ENCODE measurements at places on chromosomes 12 and 14. TPM values are rescaled to one million over a fixed set of nuclear protein-coding genes. Genes with fewer than 3 reads are reported as not detected.

Gene AMN
- 0.65 TPM for total RNA-seq

Gene HCAR2
- total RNA-seq = 0.99 TPM

DNA sequence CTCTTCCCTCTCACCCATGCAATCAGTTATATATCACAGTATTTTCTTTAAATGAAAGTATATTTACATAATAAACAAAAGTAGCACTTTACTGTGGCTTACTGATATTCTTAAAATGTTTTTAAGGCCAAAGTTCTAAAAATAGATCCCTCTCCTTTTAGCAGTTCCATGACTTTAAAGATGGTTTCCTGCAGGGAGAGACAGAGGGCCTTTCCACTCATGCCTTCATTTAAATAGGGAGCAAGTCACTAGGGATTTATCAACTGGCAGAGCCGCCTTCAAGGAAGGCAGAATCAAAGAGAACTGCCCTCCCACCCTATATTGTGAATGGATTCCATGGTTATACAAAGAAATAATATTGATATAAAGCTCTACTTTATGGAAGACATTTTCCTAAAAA lies 55.5 kb downstream of the DUSP16 start:
- no peak for DNase-seq

DNA sequence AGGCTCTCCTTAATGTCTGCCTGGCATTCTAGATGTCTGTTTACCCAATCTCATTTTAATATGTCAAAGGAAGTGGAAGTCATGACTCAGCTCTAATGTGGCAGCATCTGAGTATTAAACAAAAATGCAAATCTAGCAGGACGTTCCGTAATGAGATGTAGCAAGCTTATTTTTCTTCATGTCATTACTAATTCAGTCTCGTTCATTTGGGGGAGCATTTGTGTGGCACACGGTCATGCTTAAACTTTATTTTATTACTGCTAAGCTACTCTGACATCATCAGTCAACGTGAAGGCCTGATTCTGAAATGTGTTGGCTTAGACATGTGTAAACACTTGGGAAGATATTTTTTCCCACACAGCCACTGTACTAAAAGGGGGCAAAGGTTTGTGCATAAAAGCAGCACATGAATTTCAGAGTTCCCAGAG lies 326.7 kb upstream of the TMPO start:
- no peak for DNase-seq

Gene OR11H12
- total RNA-seq = not detected

- no peak for DNase-seq
Measured at GRCh38 chr14:86712176-86712575, 1182.2 kb downstream of the FLRT2 start.

GRCh38 chr12:64696080-64696741 lies 63.0 kb downstream of the GNS start:
- no peak for DNase-seq

DNA sequence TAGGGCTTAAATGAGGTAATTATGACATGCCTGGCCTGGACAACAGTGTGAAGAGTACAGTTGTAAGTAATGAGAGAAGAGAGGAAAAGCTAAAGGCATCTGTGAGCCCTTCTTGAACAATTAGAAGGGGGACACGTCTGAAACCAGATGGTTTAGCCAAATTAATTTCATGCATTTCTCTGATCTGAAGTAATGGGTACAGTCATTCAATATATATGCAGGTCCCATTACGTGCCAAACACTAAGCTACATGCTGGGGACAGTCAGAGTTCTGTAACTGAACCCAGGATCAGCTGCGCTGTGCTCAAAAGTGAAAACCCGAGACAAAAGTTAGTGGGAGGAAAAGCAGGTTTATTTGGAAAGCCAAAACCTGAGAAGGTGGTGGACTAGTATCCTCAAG lies 207.2 kb upstream of the TMTC1 start:
- no peak for DNase-seq

Gene PLXNC1
- total RNA-seq = 26.5 TPM

- DNase-seq = no peak
Measured at GRCh38 chr12:1705774-1706631, 15.1 kb downstream of the ADIPOR2 start.

GRCh38 chr14:99260116-99260515 lies 11.9 kb downstream of the BCL11B start:
- no peak for DNase-seq

GRCh38 chr14:70808416-70809224 lies 693 bp downstream of the MAP3K9 start:
- DNase-seq = peak; percentile 53

GRCh38 chr12:15684896-15685658 lies 104.1 kb downstream of the EPS8 start:
- no peak for DNase-seq

DNA sequence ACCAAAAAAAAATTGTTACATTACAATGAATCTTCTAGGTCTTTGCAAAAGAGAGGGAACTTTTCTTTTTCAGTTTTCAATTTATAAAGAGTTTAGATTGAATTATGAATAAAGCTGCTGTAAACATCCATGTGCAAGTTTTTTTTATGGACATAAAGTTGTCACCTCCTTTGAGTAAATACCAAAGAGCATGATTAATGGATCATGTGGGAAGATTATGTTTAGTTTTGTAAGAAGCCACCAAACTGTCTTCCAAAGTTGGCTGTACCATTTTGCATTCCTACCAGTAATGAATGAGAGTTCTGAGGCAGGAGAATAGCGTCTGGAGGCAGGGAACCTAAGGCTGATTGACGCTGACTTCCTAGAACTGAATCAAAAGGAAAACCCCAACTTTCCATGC lies 30.2 kb downstream of the LEMD3 start:
- DNase-seq = no peak

GRCh38 chr14:54169254-54169924 lies 212.8 kb upstream of the BMP4 start:
- no peak for DNase-seq

DNA sequence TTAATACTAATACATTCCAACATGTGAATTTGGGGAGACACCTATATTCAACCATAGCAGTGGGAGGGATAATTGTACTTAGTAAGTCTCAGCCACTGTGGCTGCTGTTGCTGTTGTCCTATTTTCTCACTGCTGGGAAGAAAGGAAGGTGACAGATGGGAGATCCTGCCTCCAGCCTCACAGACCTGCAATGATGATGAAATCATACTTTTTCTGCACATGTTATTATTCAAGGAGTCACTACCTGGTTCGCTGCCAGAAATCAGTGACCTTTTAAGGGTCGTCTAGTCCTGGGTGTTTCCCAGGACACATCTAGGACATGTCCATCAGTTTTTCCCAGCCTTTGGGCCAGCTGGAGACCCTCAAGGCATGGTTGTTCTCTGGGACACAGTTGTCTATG lies 106.2 kb upstream of the RPH3A start:
- DNase-seq = no peak

Gene CCND2
- 225 TPM for total RNA-seq

GRCh38 chr12:109670731-109671130 lies 42.9 kb upstream of the FAM222A start:
- DNase-seq = no peak

Gene ADAMTS20
- not detected for total RNA-seq

- DNase-seq = no peak
Measured at GRCh38 chr12:21547437-21547836, 21.3 kb downstream of the SPX start.

GRCh38 chr12:89968151-89968700 lies 259.6 kb upstream of the ATP2B1 start:
- DNase-seq = no peak

GRCh38 chr12:88058719-88059077 lies 29.5 kb upstream of the C12orf50 start:
- DNase-seq = no peak

Gene LHX5
- not detected for total RNA-seq

DNA sequence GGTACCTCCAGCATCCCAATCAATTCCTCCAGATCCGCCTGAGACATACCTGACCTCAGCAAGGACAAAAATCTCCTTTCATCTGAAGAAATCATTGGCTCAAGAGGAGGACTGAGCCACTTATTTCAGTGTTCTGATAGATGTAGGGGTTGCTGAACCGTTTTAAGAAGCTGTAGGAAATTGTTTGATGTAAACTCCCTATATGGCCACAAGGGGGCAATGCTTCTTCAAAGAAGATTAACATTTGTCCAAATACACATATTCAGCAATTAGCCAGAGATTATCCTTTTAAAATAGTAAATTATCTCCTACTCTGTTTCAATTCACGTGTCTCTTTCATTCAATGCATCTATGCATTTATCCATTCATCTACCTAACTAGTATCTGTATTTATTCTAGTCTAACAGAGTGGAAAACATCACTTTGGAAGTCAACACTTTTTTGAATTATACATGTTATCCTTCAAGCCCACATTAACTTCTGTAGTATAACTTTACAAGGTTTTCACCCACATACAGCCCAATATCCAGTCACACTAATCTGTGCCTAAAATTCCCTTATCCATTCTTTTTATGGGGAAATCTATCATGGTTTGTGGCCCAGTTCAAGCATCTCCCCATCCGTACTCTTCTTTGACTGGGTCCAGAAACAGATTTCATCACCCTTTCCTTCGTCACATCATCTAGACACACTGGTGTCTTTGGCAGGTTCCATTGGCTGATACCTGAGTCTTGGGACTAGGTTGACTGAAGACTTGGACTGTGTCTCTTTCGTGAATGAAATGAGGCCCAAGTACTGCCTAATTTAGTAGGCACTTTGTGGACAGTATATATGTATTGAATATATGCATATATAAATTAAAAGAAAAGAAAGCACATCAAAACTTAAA lies 411.0 kb upstream of the OR4E1 start:
- no peak for DNase-seq

DNA sequence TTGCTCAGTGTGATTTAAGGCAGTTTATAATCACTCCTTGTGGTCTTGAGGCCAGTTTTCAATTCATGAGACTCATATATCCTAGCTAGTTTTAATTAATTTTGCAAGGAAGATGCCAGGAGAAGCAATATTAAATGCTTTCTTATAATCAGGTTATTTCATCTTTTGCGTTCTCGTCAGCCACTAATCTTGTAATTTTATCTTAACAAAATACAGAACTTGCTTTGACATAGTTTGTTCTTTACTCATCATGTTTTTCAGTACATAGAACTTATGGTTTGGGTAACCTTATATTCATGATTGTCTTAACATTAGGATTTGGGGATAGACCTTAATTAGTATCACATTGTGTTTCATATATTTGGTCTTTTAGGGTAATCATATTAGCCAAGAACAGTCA lies 76.0 kb downstream of the LIN52 start:
- DNase-seq = no peak

DNA sequence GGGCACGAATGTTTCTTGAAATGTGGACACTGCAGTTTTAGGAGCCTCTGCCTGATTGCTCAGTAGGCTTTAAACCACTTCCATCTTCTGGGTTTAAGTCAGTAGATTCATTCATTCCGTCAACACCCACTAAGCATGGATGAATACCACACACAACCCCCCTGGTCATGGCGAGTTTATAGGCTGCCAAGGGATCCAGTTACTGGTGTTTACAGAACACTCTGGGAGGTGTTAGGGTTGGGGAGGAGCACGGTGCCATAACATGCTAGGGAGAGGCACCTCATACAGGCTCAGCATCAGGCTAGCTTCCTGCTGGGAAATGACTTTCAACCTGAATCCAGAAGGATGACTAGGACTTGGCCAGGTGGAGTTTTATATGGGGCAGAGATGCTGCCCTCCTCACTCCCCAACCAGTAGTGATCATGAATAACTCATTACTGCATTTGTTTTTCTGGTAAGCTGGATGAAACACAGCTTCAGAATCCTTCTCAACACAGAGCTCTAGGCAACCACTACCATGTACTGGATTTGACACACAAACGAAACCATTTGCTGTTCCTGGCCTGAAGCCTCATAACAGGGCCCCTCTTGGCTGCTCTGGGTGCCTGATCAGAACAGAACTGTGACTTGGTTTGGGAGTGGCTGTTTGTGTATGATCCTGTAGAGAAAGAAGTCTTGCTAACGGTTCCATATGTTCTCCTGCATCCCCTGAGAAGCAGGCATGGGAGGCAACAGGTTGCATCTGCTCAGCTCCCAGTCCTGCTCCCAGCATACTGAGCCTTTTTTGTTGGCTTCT lies 47.9 kb downstream of the FBXW8 start:
- no peak for DNase-seq

- DNase-seq = no peak
Measured at GRCh38 chr12:87441511-87441910, 587.7 kb downstream of the C12orf50 start.

- no peak for DNase-seq
Measured at GRCh38 chr12:1918081-1918883, at the start of gene CACNA2D4. Gene CACNA2D4 (minus strand): TSS chr12:1918652. CDS start chr12:1918473, 179 bp downstream.

DNA sequence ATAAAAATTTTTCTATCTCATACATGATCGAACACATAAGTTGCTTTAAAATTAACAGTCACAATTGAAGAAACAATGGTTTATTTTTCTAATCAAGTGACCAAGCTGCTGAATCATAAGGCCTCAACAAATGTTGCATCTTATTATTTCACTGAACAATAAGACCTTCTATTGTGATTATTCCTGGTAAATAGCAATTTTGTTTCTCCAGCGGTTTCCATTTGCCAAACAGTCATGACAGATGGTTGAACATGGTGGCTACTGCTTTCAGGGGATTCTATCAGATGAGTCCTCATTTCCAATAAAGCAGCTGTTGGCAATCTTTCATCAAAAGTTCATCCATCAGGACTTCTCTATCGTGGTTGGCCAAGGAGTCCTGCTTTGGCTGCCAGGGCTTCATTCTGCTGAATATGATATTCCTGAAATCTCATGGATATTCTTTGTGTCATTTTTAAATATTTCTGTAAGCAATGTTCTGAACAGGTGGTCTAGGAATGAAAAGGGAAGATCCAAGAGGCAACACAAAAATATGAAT lies 13.0 kb downstream of the TOMM20L start:
- no peak for DNase-seq

Gene CLEC1A
- total RNA-seq = not detected

Gene IL26
- 0.52 TPM for total RNA-seq

DNA sequence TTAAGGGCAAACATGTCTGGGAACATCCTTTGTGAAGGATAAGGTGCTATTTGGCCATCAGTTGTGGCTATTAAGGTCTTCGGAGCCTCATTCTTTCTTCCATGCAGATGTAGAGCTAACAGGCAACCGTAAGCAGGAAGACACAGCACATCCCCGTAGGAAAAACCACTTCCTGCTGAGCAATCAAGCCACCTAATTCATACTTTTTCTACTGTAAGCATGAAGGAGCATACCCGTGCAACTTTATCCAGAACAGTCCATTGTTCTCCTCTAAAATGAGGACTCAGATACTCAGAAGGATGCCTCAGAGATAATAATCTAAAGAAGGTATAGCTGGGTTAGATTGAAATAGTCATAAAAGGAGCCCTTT lies 232.0 kb downstream of the PPM1H start:
- DNase-seq = no peak

DNA sequence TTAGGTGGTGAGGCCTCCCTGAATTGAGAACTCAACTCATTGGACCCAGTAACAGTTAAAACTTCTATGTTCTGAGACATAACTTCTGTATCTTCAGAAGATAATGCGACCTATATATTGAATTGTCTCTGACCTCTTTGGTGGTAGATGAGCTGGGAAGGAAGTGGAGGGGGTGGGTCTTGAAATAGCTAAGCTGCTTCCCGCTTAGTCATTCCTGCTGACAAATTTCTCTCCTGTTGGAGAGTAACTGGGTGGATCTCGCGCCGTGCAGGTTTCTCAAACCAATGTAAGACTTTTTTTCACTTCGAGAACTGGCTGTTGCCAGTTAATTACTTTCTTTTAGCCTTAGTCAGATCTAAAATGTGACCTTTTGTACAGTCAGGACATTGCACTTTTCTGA lies 100.8 kb downstream of the PPHLN1 start:
- DNase-seq = no peak

Measured in T-helper 17 cell (primary cell).